Eye (tissue), 1 donor: ENCODE measurements at places on chromosomes 7 and 10.

- DNase-seq = no peak
These were observed 160.9 kb downstream of the LRRC4 start for GRCh38 chr7:127870231-127870907.

DNA sequence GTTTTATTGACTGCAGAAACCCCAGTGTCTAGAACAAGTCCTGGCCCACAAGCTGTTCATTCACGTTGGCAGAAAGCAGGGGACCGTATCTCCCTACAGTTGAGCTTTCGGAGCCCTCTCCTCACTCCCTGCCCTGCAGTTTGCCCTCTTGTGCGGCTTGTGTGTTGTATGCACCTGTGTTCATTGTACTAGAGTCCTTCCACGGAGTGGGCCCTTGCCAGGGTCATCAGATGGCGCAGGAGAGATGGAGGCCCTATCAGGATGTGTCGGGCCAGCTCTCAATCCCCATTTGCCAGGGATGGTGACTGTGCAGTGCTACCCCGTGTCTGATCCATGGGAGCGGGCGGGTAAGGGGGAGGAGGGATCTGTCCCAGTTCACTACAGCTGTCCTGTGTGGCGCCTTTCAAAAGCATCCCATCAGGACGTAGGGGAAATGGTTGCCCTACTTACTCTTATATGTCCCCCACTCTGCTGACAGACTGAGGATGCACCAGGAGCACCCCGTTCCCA lies 77.4 kb upstream of the PRR15 start:
- DNase-seq = no peak

GRCh38 chr10:84946904-84947303 lies 618.5 kb downstream of the CCSER2 start:
- DNase-seq = no peak

GRCh38 chr10:49123981-49124950 lies 8.9 kb upstream of the VSTM4 start:
- DNase-seq = no peak

- DNase-seq = no peak
These were observed 162.8 kb downstream of the ELMO1 start for GRCh38 chr7:37285706-37286453.

- DNase-seq = no peak
These were observed 64.9 kb upstream of the PALS2 start for GRCh38 chr7:24508316-24508715.

DNA sequence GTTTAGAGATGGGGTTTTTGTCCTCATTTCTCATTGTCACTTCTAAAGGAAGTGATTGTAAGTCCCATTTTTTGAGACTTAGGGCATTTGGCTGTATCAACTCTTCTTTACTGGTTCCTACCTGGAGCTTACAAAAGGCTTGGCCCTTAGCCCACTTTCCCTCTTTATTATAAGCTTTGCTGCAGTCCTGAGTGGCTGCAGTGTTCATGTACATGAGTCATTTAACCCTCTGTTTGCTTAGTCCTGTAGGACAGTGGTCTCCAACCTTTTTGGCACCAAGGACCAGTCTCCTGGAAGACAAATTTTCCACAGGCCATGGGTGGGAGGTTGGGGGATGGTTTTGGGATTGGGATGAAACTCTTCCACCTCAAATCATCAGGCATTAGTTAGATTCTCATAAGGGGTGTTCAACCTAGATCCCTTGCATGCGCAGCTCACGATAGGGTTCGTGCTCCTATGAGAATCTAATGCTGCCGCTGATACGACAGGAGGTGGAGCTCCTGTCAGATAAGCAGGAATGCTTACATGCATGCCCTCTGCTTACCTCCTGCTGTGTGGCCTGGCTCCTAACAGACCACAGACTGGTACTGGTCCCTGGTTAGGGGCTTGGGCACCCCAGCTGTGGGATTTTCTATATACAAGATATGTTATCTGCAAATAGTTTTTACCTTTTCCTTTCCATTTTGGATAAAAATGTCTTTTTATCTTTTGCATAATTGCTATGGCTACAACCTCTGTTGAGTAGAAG lies 99.7 kb downstream of the CCSER2 start:
- no peak for DNase-seq

DNA sequence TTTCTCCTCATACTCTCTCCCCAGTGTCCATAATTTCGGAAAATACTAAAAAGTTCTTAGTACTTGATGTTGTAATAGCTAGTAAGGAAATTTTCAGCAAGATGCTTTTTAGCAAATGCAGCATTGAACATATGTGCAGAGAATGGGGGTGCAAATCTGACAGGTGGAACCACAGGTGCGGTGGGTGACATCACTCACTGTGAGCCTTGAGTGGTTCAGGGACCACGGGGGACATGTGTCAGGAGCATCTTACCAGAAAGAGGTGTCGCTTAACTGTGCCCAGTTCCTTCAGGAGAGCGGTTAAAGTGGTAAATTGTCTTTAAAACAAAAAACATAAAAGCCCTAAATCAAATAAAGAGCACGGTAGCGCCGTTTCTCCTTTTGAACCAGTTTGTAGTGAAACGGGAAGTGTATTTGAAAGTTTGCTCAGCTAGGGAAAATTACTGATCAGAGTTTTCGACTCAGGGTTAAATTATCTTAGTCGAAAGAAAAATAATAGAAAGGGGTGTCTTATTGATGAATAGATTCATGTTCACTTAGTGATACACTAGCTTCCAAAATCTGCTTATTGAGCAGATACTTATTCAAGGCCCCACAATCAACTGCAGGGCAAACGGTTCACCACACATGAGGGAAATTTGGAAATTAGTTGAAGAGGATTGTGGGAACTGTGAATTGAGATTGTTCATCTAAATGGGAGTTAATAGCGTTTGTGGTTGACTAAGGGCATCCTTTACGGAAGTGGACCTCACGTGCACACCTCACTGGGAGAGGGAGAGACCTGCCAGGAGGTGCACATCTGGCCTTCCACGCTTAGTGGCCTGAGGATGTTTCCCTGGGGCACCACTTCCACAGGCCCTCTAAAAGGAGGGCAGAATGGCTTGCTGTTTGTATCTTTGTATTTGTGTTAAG lies 12.7 kb downstream of the CUL1 start:
- no peak for DNase-seq
